ENCODE measurements at places on chromosomes 5 and 9.

DNA sequence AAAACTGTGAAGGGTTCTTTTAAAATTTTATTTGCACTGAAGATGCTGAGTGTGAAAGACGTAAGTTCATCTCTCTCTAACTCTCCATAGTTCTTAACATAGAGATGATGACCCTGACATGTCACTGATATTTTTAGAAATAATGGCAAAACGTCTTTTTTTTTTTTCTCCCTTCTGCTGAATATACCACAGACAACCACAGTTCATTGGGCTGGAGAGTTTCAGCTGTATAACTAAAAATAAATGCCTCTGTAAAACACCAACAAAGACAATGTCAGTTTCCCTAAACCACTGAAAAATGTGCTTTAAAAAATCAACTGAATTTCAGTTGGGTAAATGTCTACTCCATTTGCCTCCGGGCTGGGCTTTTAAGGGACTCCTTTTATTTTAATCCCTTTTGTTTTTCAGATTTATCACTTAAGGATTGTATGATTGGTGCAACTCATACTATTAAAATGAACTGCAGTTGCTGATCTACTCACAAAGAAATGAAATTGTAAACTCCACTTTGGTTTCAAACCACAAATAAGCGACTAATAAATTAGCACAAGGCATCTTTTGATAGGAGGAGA lies 830.9 kb upstream of the WWC1 start:
- DNase-seq, result no peak

GRCh38 chr5:12659686-12660085 lies 755.4 kb upstream of the CTNND2 start:
- DNase-seq, result no peak

DNA sequence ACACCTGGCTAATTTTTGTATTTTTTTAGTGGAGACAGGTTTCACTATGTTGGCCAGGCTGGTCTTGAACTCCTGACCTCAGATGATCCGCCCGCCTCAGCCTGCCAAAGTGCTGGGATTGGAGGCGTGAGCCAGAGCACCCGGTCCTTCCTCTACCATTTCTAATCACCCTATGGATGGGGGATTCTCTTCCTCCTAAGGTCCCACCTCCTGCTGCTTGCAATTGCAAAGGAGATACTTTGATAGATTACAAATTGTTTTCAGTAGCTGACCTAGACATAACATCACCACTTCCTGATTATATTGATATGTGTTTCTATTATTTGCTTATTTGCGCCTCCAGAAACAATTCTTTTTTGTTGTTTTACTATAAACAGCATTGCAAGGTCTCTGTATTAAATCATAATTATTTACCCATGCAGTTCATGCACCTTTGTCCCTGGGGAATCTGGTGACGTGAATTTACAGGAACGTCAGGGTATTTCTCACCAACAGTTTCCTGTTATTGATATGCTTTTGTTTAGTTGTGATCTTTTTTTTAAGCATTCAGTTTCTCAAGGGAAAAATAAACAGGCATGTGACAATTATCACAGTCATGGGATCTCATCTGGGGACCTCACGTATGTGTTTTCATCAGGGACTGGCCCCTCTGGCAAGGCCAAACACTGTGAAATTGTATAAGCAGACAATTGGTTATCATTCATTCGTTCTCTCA lies 43.2 kb downstream of the ESM1 start:
- DNase-seq, result no peak

- DNase-seq, result no peak
Observed at GRCh38 chr5:30040488-30041118, 1152.9 kb upstream of the CDH6 start.

DNA sequence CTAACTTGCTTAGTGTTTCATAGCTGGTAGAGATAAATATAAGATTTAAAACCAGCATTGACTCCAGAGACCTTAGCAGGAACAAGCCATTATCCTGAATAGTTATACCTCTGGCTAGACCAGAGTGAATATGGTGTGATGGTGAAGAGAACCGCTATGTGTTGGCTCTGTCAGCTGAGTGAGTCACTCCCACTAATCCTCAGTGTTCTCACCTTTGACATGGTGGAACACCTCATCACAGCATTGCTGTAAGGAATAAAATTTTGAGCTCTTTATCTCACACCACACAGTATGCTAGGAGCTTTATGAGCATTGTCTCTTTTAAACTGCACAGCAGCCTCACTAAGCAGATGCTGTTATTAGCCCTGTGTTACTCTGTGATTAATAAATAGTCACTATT lies 90.7 kb upstream of the DHFR start:
- no peak for DNase-seq

DNA sequence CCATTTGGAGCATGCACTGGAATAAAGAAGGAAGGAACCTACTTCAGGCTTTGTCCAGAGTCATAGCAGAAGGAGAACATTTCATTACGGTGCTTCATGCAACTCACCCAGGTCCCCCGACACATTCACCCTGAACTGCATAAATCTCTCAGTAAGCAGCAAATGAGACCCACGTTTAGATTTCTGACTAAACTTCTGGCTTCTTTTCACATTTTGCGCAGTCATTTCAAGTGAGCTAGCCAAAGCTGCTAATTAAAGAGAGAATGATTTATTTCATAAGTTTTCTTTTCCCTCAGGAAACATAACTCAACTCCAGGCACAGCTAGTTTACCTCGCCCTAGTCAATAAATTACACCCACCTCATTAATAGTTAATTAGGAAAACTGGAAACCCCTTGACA lies 88.6 kb upstream of the GAS1 start:
- no peak for DNase-seq

DNA sequence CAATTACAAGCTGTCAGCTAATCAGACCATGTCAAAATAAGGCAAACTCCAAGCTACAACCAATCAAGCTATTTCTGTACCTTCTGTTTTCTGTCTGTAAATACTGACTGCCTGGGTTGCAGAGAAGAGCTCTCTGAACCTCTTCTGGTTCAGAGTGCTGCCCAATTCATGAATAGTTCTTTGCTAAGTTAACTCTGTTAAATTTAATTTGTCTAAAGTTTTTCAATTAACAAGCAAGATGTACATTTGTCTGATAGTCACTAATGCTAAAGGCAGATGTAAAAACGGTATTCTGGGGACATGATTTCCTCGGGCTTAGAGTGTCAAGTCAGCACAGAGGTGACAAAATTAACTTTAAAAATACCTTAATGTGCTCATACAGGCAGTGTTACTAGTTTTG lies 408.3 kb upstream of the CLINT1 start:
- DNase-seq, result no peak

GRCh38 chr9:21233258-21233657 lies 5.2 kb upstream of the IFNA17 start:
- no peak for DNase-seq
